ENCODE measurements at places on chromosomes 1 and 21.

GRCh38 chr1:153961421-153961820, 1.9 kb downstream of the SLC39A1 start:
- no peak for DNase-seq

- peak; percentile 42 for DNase-seq
Measured at GRCh38 chr1:67053785-67054772, at the start of gene SLC35D1. SLC35D1 (minus strand) TSS chr1:67054148; CDS start chr1:67054013, 135 bp downstream.

GRCh38 chr1:47382399-47382983, 33.6 kb upstream of the FOXE3 start:
- DNase-seq: no peak

GRCh38 chr1:157161901-157162300, 23.7 kb upstream of the ETV3 start:
- no peak for DNase-seq

- no peak for DNase-seq
Measured at GRCh38 chr1:213201380-213202155, 150.5 kb downstream of the RPS6KC1 start.

GRCh38 chr1:94580367-94581115, 39.0 kb upstream of the F3 start:
- DNase-seq: no peak

GRCh38 chr1:24277420-24278169, 41.6 kb upstream of the GRHL3 start:
- DNase-seq: no peak

- DNase-seq: no peak
Measured at GRCh38 chr1:235851939-235852338, 14.8 kb downstream of the LYST start.

DNA sequence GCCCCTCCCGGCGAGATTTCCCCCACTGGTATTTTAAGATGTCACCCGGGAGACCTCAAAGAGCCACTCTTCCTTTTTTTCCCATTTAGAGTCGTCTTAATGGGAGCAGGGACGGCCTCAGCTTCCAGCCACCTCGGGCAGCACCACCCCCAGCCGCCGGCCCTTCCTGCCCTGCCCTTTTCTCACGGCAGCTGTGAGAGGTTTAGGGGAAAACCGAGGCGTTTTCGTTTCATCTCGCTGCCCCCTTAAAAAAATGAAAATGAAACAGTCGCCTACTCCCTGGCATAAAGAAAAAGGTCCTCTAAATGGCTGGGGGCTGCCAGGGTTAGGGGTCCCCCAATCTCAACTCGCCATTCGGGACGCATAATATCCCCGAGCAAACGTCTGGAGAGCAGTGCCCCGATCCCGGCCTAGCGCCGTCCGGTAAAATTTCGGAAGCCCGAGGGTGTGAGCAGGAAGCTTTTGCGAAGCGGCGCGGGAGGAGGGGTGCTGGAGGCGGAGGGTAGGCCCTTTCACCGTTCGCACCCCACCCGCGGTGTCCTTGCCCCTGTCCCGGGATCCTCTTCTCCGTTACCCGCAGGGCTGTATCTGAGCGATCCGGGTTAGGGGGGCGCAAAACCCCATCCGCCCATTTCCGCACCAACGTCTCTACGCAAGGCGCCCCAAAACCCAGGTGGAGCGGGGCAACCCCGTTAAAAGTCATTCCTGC, 1.2 kb downstream of the RUNX3 start:
- no peak for DNase-seq

GRCh38 chr1:150874455-150875196, 1.8 kb downstream of the ARNT start:
- DNase-seq: no peak

- DNase-seq: no peak
Measured at GRCh38 chr1:24149866-24150233, 6.9 kb upstream of the IL22RA1 start.

- no peak for DNase-seq
Measured at GRCh38 chr1:89460325-89460724, 64.3 kb upstream of the LRRC8B start.

GRCh38 chr1:19006837-19007271, 50.4 kb upstream of the IFFO2 start:
- no peak for DNase-seq

GRCh38 chr1:53504901-53505300, 45.7 kb downstream of the DMRTB1 start:
- DNase-seq: no peak

- DNase-seq: no peak
Measured at GRCh38 chr1:17979815-17980214, 127.8 kb upstream of the IGSF21 start.

- no peak for DNase-seq
Measured at GRCh38 chr1:222629921-222630535, 12.1 kb downstream of the MIA3 start.

DNA sequence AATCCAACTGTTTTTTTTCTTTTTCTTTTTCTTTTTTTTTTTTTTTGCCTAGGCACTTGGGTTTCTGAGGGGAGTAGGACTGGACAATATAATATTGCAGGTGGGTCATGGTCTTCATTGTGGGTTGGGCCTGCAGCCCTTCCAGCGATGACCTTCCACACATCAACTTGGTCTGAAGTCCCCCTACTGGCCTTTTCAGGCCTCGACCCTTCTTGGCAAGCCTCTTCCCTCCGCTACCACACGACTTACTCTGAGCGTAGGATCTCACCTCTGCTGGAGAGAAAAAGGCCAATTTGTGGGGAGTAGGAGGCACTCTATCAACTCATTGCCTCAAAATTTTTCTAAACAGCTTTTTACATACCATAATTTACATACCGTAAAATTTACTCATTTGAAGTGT, 51.1 kb upstream of the GRIK3 start:
- DNase-seq: no peak

GRCh38 chr1:33242652-33243051, 13.6 kb upstream of the ZNF362 start:
- DNase-seq: no peak

- no peak for DNase-seq
Measured at GRCh38 chr21:18772404-18772803, 368.8 kb upstream of the TMPRSS15 start.

- peak; percentile 1 for DNase-seq
Measured at GRCh38 chr21:43611598-43612369, 47.5 kb downstream of the HSF2BP start.

GRCh38 chr1:157117527-157118057, 18.0 kb upstream of the ETV3L start:
- DNase-seq: no peak

GRCh38 chr1:6546326-6546725, 8.0 kb downstream of the NOL9 start:
- no peak for DNase-seq

DNA sequence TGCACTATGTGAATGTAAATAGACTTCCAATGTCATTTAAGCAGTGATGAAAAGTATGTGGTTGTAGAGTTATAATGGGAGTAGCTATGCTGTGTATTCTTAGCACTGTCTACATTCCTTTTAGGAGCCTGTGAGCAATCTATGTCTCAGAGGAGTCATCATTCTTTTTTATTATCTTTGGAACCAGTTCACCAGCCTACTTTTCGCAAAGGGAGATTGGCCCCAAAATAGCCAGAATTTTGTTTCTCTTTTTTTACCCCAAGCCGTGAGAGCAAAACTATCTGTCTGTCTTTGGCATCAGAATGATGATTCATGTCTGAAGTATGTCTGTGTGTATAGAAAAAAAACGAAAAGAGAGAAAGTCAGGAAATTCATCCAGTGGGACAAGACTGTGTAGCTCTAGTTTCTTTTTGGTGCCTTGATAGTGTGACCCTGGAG, 44.2 kb downstream of the OSBPL9 start:
- no peak for DNase-seq

DNA sequence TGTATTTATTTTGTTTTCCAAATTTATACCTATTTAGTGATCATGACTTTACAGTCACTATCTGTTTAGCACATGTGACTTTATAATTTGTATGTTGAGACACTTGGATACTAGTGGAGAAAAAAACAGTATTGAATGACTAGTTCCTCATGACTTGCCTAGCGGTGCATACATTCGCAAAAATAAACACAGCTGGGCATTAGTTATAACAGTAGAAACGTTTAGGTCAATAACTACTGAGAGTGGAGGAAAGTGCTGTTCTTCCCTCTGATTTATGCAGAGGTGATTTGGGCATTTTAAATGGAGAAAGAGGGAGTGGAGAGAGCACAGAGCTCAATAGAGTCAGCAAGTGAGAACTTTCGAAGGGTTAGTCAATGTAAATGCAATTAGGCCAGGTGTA, 1679.0 kb upstream of the B3GALT2 start:
- no peak for DNase-seq

- DNase-seq: no peak
Measured at GRCh38 chr1:6509919-6510291, 18.4 kb upstream of the PLEKHG5 start.

- DNase-seq: no peak
Measured at GRCh38 chr1:102002057-102002456, 5.3 kb upstream of the OLFM3 start.

- DNase-seq: no peak
Measured at GRCh38 chr1:62011006-62011405, 183.6 kb upstream of the L1TD1 start.

- DNase-seq: no peak
Measured at GRCh38 chr1:180588121-180588520, 29.4 kb downstream of the OVAAL start.

GRCh38 chr1:9827558-9828185, 3.9 kb upstream of the CLSTN1 start:
- DNase-seq: no peak

GRCh38 chr1:33350611-33351280, 29.8 kb upstream of the A3GALT2 start:
- DNase-seq: no peak

DNA sequence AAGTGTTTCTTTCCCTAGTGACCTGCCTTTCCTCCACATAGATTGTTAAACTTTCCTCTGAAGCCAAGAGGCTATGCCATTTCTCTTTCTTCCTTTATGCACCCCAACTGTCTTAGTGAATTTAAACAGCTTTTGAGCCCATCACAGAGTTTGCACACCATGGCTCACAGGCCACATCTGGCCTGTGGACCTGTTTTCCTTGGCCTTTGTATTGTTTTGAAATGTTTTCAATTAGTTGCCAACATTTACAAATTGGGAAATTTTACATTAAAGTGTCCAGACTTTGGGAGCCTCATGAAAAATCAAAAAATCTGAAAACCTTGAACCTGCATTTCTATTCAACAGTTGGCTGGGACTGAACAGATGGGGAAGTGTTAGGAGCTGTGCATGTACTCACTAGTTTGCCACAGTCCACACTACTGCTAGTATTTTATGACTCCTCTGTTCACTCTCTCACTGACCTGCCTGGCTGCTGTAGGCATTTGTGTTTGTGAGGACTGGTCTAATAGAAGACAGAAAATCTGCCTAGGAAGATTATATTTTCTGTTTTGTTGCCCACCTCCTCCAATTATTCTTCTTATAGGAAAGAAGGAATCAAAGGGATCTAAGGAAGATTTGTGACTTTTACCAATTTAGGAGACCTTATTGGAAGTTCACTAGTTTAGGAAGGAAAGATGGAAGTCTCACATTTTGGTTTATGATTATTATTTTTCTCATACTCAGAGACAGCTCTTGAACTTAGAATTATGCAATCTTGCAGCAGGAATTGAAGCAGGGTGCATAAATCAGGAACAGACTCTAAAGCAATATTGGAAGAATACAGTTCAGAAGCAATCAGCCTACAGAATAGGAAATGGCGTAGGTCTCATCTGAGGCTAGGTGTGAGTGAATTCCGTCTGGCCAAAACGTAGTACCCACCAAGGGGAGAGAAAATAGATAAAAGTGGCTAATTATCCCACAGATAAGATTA, 134.7 kb downstream of the HLX start:
- no peak for DNase-seq

DNA sequence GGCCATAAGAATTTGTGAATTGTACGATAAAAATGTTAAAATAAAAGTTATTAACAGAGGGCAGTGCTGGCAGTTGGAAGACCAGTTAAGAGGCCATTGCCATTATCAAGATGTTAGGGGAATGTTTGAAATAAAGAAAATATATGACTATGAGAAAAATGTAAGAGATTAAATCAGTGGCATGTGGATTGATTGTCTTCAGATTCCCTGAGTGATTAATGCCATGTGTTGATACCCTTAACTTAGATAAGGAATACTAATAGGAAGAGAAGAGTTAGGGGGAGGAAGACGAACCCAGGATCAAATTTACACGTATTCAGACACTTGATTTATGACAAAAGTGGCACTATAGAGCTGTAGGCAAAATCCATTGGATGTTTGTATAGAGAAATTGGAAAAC, 155.8 kb downstream of the PIK3R3 start:
- no peak for DNase-seq
